CD8-positive, alpha-beta memory T cell (primary cell): ENCODE measurements at places on chromosomes 7 and 10.

DNA sequence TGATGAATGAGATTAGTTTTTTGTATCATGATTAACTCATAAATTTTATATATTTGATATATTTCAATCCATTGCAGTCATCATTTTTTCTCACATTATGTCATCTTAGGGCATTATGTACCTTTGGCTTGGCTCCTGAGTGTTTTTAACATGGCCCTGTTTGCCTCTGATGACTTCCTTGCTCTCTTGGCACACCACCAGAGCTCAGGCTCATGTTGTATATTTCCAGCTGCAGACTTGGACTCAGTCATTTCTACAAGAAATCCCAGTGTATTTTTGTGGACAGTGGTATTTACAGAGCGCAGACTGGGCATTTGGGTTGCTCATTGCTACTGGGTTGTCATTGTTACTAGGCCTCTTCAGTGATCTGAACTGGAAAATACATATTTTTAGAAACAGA, 188.5 kb downstream of the ADRA2A start:
- no peak for DNase-seq

DNA sequence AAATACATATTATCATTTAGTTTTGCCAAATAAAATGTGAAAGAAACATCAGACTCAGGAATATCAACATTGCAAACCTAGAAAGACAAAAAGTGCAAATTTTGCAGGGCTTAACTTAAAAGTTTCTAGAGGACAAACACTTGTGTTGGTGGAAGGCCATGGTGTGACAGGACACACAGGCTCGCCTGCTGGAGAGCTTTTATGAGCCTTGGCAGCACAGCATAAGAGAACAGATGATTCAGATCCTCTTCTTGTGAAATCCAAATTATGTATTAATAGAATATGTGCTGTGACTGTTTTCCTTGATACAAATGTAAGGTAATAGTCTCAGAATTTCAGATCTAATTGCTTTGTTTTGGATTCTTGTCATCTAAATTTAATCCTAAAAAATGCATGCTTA, 72.9 kb upstream of the ABCB5 start:
- no peak for DNase-seq

DNA sequence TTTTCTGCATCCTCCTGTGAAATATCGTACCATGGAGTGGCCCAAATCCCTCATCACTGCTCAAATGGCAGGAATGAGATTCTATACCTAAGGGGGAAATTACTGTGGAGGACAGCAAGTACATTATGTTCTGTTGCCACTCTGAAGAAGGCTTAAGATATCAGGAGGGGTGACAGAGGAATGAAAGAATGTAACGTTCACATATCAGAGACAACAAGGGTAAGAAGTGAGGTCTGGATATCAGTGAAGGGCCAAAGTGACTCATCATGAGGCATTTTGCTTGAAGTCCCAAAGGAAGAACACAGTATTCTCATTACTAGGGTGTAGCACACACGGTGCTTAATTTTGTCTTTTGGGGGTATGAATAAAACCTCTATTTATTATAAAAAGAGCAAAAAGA, 71.5 kb upstream of the SLC13A1 start:
- DNase-seq, result no peak

- DNase-seq, result no peak
These were observed 29.0 kb downstream of the ANKMY2 start for GRCh38 chr7:16616542-16616941.
